Activated CD8-positive, alpha-beta memory T cell treated with anti-CD3 and anti-CD28 coated beads, Interleukin-2, amount 50 U/mL, for 48 hours (primary cell): ENCODE measurements at places on chromosomes 4 and X.

GRCh38 chrX:10972706-10973105 is 138.4 kb upstream of the HCCS start:
- DNase-seq: no peak

- peak; percentile 65 for DNase-seq
Measured at GRCh38 chrX:44871931-44872820, 812 bp upstream of the KDM6A start.

- peak; percentile 65 for DNase-seq
Measured at GRCh38 chrX:118528071-118528737, 32.6 kb downstream of the DOCK11 start.

DNA sequence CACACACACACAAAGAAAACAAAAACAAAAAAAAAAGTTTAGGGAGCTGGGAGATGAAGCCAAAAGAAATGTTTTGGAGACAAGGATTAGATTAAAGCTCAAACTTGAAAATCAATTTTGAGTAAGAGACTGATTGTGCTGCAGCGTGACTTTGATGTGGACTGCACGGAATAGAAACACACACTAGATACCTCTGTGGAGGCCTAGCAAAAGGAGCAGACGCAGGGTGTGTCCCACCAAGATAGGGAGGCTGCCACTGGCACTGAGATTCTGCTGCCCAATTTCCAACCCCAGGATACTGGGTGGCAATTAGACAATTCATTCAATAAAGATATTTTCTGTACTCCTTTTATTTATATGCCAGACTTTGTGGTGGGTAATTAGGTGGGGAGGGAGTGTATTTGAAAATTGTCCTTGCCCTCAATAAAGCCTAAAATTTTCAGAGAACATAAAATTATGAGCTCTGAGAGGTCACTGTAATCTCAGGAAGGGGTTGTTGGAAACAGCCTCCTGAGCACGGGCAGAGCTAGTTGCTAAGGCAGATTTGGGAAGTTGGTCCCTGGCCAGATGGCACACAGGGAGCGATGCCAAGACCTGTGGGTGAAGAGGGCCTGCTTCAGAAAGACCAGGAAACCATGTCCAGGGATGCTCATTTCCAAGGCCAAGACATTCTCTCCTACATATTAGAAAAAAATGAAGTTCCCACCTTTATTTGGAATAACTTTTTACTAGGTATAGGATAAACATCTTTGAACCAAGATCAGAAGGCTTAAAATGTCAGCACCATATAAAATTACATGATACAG is 1.9 kb upstream of the PPP3CA start:
- no peak for DNase-seq
